ENCODE measurements at places on chromosomes 7 and 10.
A peak's percentile ranks its signal among the peaks of the same experiment; 100 is the strongest.

DNA sequence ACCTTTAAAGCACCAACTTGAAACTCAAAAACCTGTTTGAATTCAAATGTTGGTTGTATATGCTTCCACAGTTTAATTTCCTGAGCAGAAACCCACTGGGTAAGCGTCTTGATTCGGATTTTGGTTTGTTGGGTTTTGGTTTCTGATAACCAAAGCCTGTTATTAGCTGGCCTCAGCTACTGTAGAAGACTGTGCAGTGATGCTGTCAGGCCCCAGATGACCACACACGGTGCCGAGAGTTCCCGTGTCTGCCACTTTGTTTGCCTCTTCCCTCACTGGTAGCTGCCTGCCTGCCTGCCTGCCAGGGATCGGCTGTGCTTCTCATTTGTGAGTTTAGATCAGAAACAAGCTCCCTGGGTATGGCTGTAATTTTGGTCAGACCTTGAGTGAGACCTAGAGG is 5.6 kb downstream of the MDH2 start:
- no peak for DNase-seq

DNA sequence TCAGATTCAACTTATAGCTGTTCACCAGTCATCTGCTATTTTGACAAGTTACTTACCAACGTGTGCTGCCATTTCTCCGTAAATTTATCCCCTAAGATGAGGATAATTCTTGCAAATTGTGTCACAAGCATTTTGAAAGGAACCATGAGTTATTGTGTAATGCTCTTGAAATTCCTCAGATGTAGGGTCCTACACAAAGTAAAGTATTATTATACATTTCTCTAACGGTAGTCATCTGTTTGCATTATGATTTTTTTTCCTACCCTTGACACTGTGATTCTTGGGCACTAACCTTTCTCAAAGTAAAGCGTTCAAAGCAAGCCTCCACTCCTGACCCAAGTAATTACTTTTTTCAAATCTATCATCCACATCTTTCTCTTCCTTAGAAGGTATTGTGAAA is 8.1 kb downstream of the HERC4 start:
- no peak for DNase-seq

- DNase-seq: no peak
Observed at GRCh38 chr10:107502229-107502985, 337.9 kb upstream of the SORCS1 start.

DNA sequence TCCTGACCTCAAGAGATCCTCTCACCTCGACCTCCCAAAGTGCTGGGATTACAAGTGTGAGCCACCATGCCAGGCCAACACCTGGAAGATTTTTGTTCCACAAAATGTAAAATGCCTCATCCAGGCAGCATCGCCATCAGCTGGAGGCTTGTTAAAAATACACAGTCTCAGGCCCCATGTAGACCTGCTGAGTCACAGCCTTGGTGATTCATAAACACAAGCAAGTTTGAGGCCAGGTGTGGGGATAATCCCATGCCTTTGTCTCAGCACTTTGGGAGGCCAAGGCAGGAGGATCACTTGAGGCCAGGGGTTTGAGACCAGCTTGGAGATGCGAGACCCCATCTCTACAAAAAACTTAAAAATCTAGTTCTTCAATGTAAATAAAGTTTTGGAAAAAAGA is 49.1 kb upstream of the FOXK1 start:
- DNase-seq: no peak

- no peak for DNase-seq
Observed at GRCh38 chr10:60372436-60372835, 17.2 kb downstream of the ANK3 start.

DNA sequence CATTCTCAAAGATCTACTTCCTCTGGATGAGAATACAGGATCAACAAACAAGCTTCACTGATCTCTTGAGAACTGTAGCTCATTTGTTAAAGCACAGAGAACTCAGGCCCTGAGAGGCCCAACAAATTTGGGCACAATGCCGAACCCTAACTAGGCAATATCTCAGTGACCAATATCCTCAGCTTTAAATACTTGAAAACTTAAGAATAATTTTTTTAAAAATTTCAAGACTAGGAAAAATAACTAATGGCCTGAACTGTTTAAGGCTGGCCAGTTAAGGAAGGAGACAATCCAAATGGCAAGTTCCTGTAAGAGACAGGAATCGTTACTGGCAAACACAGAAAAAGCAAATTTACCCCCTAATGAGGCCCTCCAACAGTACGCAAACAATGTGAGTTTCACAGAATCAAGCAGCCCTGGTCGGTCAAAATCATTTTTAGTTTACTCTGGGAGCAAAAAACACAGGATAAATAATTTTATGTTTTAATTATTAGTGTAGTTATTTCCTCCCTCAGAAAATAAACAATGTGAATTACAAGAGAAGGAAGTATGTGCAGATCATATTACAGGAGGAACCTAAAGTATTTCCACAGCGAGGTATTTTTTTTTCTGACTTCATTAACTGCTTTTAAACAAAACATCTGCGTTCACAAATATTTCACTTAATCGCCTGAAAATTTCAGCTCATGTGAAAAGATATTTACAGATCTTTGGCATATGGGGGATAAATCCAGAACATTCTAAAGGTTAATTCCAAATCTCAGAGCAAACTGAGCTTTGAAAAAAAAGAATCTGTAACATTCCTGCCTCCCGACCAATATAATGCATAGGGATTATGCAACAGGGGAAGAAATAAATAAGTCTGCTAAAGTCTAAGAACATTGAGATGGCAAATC is 39.5 kb downstream of the NT5C2 start:
- DNase-seq: no peak

DNA sequence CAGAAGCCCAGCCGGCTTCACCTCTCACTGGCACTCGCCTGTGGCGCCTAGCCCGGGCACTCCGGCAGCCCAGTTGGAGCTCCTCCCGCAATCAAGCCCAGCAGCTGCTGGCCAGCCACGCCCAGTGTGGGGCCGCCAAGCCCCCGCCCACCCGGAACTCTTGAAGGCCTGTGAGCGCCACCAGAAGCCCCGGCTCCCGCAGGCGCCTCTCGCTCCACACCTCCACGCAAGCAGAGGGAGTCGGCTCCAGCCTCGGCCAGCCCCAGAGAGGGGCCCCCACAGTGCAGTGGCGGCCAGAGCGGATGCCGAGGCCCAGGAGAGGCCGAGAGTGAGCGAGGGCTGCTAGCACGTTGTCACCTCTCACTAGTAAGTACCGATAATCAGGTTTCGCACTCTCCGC is 240.7 kb downstream of the TFEC start:
- DNase-seq: no peak

DNA sequence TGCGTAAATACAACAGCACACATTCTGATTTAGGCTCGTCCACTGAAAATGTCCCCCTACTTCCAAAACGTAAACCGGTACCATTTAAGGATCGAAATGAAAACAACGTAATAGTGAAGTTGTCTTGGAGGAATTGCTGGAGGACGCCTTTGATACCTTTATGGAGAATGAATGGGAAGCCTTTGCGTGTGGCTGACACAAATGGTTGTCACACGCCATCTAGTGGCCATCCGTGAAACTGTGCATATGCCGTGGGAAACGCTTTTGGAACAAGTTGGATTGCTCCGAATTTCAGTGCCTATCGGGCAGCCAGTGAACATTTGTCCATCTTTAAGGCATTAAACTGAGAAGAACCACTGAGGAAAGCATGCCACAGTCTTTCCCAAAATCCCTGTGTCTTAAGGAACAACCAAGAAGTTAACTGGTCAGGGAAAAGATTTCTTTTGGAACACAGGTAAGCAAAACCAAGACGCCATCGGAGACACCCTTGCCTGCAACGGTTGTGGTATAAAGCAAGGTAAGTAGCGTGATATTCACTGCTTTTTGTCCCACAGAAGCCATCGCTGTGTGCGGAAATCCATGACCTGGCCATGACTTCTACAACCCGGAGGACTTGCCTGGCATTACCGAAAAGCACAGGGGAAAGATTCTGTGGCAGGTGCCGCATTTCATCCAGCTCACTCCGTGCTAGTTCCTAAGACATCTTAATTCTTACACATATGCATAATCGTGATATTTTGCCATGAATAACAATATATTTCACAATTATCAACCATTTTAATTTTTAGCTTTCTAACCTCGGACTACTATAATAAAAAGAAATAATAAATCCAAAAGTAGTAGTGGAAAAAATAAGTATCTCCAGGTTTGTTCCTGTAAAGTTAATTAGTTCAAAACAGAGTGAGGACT is 100.6 kb downstream of the FAM204A start:
- peak; percentile 47 for DNase-seq

DNA sequence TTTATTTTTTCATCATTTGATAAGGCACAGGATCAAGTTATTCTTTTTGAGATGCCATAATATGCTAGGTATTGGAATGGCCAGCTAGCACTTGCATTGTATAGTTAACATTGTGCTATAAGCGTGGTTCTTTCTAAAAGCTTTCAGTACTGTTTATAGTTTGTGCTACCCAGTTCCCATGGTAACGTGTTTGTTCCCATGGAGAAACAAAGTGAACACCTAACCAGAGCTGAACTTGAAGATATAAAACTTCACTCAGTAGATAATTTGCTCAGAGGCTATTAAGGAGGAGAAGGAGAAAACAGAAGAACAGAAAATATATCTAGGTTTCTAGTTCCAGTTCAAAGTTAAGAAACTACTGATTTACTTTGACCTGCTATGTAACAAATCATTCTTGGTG is 23.6 kb upstream of the ITGB8 start:
- DNase-seq: no peak

- no peak for DNase-seq
Observed at GRCh38 chr10:49359349-49360270, 36.3 kb downstream of the DRGX start.

DNA sequence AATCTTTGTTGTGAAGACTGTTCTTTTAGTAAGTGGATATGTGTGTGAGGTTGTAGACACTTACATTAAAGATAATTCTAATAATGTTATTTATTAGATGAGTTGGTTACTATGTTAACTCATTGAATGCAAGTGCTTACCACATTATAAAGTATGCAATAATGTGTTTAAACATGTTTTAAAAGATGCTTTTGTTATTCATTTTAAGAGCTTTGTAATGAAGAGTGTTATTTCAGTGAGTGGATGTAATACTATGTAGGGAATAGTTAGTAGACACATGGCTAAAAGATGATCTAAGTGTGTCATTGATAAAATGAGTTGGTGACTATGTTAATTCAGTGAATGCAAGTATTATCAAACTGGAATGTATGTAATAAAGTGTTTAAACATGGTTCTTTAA is 70.0 kb upstream of the VOPP1 start:
- DNase-seq: no peak

DNA sequence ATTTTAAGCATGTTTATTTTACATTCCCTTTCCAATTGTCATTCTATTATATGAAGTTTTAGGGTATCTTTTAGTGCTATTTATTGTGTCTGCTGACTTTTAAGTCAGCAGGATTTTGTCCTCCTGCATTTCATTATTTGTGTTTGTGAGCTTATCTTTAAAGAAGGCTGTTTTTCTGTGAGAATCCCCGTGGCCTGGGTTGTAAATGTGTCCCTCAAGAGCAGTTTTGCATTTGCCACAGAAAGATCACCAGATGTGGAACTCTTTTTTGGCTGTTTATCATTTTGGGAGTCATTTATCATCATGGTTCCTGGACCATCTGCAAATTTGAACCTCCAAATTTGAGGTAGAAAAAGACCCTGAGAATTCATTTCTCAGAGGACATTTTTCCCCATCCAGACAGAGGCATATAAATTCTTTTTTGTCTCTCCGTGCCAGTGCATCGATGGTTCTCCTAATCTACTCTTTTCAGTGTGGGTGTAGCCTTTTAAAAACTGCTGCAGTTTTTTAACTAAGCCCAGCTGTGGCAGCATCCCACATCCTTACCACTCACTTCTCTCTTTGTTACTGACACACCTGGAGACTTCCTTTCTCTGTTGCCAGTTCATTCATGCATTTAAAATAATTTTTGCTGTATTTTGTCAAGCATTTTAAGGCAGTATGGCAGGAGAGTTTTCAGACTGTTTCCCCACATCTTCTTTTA is 20.1 kb upstream of the MTURN start:
- DNase-seq: no peak

DNA sequence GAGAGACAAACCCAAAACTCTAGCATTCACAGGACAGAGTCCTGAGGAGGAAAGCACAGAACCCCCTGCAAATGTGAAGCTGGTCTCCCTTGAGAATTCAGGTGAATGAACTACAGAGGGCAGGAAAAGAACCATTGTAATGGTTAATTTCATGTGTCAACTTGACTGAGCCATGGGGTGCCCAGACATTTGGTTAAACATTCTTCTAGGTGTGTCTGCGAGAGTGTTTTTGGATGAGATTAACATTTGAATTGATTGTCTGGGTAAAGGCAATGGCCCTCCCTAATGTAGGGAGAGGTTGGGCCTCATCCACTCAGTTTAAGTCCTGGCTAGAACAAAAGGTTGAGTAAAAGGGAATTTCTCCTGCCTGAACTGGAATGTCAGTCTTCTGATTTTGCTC is 15.7 kb upstream of the CDK1 start:
- no peak for DNase-seq

DNA sequence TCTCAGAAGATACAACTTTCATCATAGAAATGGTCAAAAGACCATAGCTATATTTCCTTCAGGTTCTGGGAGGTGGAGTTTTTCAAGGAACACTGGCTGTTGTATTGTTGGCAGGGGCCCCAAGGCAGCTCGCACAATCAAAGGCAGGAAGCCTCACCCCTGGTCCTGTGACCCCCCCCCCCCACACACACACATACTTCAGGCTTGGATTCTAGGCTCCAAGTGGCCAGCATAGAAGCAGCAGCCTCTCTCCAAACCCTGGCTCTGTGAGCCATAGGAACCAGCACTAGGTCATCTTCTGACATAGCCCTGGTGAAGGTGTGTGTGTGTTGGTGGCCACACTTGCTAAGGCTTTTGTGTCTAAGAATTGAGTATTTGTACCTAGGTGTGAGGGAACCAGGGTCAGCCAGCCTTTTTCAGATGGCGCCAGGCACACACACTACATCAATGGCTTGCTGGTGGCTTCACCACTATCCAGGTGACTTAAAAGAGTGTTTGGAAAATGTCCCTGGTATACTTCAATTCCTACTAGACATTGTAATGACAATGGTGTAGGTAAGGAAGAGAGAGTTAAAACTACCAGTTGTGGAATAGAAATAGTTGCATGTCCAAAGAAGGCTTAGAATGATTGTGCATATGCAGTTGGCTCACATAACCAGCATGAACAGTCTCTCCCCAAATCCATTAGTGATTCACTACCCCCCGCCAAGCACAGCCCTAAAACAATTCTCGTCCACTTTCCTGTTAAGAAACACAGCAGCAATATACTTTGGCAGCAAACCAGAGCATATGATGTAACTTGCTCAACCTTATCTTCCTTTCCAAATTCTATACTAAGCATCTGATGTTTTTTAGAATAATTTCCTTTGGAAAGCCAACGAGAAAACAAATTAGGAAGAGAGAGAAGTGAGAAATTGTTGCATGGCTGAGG is 91.3 kb downstream of the AVL9 start:
- DNase-seq: no peak

GRCh38 chr10:13961097-13961496 is 369.6 kb downstream of the FRMD4A start:
- DNase-seq: no peak

All from stimulated activated CD4-positive, alpha-beta T cell treated with anti-CD3 and anti-CD28 coated beads, Interleukin-1b, Interleukin-23, amount 100 ng/mL, for 1 hour (primary cell).